Activated effector memory CD4-positive, alpha-beta T cell treated with Interleukin-2 at 50 U/mL for 16 hours (primary cell): ENCODE measurements at places on chromosomes 1 and 21.

GRCh38 chr1:41351262-41352151, 9.7 kb upstream of the FOXO6 start:
- DNase-seq = no peak

GRCh38 chr21:36048357-36048756, 12.0 kb downstream of the SETD4 start:
- DNase-seq = no peak

DNA sequence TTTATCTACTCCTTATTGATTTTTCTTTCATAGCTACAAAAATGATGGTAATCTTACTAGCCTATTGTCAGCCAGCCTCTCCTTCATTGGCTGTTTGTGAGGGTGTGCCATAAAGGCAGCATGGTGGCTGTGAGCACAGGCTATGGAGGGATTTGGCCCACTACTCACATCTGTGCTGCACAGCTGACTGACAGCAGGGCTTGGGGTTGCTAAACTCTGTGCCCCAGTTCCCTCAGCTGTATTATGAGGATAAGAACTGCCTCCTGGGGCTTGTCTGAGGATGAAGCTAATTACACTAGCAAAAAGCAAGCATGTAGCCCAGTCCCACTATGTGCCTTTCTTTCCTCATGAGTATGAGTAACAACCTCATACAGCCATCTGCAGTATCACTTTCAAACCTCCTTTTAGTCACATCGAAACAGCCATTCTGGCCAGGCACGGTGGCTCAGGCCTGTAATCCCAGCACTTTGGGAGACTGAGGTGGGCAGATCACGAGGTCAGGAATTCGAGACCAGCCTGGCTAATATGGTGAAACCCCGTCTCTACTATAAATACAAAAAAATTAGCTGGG, 66.2 kb downstream of the COQ8A start:
- no peak for DNase-seq

GRCh38 chr1:54510715-54511270, 37.2 kb upstream of the ACOT11 start:
- no peak for DNase-seq

GRCh38 chr1:59698386-59698785, 116.4 kb upstream of the HOOK1 start:
- no peak for DNase-seq

DNA sequence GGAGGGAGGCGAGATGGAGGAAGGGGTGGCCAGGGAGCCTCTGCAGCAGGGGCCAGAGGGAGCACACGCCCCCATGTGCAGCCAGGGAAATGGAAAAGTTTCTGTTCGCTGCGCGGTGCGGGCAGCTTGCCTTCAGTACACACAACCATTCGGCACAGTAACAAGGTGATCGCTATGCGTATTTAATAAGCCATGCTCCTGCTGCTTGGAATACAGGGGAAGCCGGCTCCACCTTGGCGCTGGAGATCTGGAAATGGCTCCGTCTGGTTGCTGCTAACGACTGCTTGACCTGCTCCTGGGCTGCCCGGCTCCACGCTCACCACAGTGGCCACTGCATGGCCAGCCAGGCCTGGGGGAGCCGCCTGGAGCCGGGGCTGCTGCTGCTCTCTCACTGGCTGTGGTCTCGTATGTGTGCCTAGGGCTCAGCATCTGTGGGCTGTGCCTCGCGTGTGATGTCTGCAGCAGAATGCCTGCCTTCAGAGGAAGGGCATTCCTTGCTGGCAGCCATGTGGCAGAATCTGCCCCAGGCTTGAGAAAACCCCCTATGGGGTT, 86.4 kb upstream of the ACTL8 start:
- DNase-seq = no peak

DNA sequence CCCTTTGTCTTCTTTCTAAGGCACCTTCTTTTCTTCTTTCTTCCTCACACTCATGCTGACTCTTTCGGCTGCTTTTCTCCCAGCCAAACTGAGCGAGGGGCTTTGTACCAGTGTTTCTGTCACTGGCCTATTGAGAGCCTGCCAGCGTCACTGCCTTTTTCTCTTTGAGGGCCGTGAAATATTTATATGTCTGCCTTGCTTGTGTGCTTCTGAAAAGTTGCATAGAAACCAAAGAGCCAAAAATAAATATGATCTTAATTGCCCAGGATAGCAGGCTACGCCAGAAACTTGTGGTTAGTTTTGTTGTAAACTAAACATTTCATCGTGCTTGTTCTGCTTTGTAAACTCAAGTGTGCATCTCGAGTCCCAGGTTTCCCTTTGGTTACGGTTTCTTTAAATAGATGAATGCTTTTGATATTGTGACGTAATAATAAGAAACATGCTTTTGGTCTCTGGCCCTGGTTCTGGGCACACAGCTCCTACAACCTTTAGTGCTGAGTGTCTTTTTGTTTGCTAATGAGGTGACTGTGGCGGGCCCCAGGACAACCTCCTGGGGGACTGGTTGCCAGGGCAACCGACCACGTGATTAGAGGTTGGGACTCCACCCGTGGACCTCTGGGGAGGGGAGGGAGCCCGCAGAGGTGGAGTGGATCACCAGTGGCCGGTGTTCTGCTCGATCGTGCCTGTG, 10.8 kb downstream of the SLC37A1 start:
- DNase-seq = no peak

- DNase-seq = no peak
These were observed 9.2 kb upstream of the ARF1 start for GRCh38 chr1:228073061-228073856.

DNA sequence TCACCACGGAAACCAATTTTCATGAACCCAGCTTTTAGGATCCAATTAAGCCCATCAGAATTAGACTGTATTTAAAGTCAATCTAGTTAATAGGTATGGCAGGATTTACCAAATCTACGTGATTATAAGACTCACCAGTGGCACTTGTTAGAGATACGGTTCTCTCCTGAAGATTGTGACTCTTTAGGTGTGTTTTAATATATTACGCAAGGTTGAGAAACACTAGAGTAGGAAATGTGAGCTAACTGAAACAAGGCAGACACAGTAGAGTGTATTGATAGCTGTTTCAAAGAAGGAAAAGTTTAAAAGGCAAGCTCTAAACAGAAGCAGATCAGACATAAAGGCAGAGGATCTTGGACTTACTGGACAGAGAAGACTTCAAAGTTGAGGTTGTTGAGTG, 11.2 kb upstream of the RPE65 start:
- no peak for DNase-seq

DNA sequence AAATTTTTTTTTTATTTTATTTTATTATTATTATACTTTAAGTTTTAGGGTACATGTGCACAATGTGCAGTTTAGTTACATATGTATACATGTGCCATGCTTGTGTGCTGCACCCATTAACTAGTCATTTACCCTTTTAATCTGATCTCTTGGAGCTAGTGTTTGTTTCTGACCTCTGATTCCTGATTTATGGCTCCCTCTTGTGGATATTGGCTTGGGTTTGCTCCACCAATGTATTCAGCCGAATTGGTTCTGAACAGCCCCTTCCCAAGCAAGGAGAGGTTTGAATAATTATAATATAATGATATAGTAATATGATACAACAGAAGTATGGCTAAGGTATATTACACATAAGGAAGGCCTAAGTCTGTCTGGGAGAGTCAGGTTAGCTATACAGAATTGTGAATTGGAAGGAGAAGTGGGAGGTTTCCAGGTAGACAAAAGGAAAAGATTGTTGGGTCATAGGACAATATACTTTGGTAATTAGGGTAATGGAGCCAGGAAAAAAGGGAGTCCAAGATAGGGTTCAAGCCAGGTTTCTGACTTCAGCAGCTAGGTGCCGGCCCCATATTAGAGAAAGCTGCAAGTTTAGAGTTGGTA, 53.1 kb upstream of the HMCN1 start:
- DNase-seq = no peak

GRCh38 chr21:45780647-45781046, 137.1 kb downstream of the PCBP3 start:
- DNase-seq = no peak

DNA sequence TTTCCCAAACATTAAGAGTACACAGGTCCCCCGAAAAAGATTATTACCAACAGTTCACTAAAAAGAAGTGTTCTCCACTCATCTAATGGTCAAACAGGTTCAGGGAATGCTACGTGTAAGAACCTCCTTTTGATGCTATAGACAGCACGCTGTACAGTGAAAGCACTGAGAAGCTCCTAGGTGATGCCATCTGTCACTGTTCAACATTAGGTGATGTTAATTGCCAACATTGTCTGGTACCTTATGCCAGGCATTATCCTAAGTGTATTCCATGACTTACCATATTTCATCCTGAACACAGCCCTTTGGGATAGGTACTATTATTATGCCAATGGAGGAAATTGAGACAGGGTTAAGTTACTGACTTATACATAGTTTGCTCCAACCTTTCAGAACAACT, 82.1 kb downstream of the DAB1 start:
- no peak for DNase-seq

DNA sequence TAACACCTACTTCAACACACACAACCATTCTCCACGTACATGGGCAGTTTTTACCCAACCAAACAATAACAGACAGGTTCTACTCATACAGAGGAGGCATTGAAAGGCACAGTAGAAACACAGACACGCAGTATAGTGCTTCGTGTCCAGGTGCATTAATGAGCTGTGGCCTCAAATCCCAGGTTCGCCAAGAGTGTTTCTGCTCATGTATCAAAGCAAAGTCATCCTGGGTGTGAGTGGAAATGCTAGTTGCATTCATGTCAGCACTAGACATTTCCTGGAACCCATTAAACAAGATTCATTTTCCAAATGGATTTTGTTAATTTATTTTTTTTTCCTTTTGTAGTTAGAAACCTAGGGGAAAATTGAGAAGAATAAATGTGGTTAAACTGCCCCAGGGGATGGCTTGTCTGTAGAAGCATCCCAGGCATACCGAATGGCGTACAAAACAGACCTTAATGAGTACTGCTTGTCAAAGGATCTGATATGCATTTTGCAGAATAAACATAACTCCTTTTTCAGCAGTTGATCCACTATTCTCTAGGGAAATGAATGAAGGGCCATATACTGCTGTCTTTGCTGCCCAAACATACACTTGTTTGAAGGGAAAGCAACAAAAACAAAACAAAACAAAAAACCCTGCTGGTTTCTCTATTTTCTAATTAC, 298.6 kb upstream of the ST6GALNAC5 start:
- no peak for DNase-seq

- DNase-seq = no peak
These were observed 5.1 kb upstream of the DESI2 start for GRCh38 chr1:244647819-244648218.

- DNase-seq = no peak
These were observed 156.4 kb downstream of the OMA1 start for GRCh38 chr1:58390091-58390490.

- DNase-seq = no peak
These were observed 25.5 kb downstream of the DHRS3 start for GRCh38 chr1:12592496-12592895.

DNA sequence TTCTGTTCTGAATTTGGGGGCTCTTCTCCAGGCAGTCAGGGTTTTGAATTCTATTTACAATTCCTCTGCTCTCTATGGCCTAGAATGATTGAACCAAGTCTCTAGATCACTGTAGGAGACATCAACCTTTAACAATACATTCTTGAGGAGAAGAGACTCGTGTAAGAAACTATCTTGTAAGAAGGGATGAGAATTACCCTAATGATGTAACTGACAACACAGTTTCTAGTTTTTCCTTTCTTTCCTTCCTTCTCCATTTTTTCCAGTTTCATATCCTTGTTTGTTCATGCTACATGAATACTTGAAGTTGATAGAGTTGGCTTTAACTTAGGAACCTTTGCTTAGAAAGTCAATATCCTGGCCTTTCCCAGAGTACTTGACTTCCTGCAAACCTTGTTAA, 1.3 kb upstream of the ATP1A1 start:
- no peak for DNase-seq

DNA sequence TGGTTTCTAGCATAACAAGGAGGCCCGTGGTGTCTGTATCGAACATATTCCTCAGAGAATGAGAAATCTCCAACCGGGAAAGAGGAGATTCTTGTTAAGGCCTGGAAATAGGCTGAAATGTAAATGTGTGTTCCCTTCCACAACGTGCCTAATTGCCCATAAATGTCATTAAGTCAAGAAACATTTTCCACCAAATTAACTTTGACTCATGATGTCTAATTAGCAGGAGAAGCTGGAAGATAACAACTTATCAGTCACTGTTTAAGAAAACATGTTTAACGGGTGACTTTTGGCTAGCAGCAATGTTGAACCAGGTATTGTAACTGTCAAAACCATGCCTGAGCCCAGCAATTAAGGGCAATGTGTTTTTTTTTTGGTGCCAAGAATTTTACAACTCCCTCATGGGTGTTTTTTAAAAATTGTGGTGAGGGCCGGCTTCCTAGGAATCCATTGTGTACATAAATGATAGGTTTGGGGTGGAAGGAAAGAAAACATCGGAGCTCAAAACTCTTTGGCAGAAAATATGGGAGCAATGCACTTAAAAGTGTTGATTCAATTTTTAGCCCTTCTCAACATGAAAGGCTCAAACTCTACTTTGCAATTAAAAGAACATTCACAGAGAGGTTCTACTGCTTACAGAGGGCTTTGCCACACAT, 67.0 kb downstream of the OLIG1 start:
- DNase-seq = no peak

DNA sequence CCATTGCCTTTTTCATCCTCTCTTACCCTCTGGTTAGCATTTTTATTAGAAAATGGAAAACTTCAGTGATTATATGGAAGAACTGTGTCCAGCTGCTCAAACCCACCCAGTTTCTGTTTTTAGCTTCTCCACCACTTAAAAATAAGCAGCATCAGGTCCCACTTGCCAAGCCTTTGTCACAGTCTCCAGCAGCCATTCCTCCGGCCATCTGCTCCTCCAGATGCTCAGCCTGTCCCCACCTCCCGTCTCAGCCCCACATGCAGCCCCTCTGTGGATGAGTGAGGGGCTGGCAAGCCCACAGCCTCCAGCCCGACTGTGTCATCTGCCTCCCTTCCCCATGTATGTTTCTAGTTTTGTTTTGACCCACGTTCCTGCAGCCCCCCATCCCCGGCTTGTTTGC, 289.7 kb downstream of the HHAT start:
- DNase-seq = no peak
